ENCODE measurements at places on chromosomes 6 and 20.

- DNase-seq = peak; percentile 62
Measured at GRCh38 chr6:113857556-113858479, 673 bp downstream of the MARCKS start.

- DNase-seq = no peak
Measured at GRCh38 chr20:42795111-42795695, 394.5 kb downstream of the PTPRT start.

GRCh38 chr20:34575271-34575670 is 16.8 kb downstream of the MAP1LC3A start:
- no peak for DNase-seq

GRCh38 chr6:103456652-103457051 is 1403.1 kb downstream of the HACE1 start:
- no peak for DNase-seq

- DNase-seq = no peak
Measured at GRCh38 chr6:96864216-96865054, 27.2 kb upstream of the GPR63 start.

DNA sequence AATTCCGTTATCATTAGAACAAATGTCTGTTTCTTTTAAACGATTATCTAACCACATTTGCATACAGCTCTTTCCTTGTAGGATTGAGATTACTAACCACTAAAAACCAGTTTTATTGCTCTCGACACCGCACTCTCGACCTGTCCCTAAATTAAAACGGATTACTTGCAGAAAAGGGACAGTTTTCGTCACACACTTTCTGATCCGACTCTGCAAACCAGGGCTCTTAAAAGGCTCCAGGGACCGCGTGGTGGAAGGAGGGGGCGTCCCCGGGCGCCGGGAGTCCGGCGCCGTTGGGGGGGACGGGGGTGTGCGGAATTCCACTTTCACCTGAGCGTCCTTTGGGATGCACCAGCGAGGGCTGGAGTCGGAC is 731 bp downstream of the MAK start:
- DNase-seq = no peak

GRCh38 chr20:59250293-59250692 is 50.1 kb upstream of the EDN3 start:
- no peak for DNase-seq

DNA sequence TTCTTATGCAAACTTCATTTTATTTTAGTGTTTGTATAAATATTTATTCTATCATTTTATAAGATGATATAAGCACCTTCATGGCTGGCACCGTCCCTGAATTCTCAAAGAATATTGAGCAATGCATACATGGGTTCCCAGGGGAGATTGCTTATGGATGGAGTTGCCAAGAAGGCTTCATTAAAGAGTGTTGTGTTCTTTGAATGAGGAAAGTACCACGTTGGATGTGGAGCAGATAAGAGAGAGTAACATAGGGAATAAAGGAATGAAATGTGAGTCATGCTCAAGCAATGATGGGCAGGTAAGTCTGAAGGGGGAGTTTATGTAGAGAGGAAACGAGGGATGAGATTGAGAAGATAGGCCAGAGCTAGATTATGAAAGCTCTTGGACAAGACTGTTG is 10.3 kb downstream of the DSE start:
- no peak for DNase-seq

- DNase-seq = no peak
Measured at GRCh38 chr20:44212792-44213191, 2.2 kb upstream of the OSER1 start.

DNA sequence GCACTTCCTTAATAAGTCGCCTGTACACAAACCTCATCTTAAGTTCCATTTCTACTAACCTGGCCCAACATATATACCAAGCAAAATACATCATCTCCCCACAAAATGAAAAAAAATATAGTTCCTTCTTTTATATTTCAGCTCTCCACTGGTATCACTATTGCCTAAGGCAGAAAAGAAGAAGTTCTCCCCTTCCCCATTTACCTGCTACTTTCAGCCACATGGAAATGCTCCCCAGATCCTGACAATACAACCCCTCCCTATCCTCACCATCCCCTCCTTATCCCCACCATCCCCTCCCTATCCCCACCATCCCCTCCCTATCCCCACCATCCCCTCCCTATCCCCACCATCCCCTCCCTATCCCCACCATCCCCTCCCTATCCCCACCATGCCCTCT is 175.7 kb downstream of the LINC00237 start:
- no peak for DNase-seq

GRCh38 chr6:110419028-110419739 is 3.8 kb upstream of the DDO start:
- DNase-seq = no peak

- DNase-seq = no peak
Measured at GRCh38 chr20:62796699-62797491, 622 bp downstream of the MRGBP start.

DNA sequence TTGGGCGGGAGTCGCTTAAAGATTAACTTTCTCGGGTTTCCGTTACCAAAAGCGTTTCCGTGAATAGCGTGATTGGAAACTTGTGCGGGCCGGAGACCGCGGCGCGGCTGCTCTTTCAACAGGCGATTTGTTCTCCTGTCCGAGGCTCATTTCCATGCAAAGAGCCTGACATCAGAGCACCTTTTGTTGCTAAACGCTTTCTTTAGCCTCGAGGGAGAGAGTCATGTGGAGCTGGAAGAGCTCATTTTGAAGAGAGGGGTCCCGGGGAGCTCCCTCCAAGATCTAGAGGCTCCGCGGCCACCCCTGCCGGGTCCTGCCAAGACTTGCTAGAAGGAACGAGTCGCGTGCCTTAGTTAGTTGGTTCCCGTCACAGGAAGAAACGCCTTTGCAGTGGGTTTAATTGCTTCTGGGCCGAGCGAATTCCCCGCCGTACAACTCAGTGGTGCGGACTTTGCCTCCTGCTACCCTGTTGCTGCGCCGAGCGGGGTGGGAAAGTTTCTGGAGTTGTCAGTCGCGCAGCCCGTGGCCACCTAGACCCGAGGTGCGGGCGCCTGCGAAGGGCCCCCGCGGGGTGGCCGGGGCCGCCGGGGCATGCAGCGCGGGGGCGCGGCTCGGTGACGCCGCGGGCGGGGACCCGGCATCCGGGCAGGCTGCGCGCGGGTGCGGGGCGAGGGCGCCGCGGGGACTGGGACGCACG is at the start of gene SASH1:
Gene SASH1 (plus strand): TSS at position 489 of the 697 bp plus-strand sequence. CDS start 230 bp downstream, outside the sequence.
- DNase-seq = peak; percentile 71

GRCh38 chr6:113634352-113635163 is 222.6 kb upstream of the MARCKS start:
- peak; percentile 93 for DNase-seq

- DNase-seq = no peak
Measured at GRCh38 chr20:39700528-39700927, 738.4 kb downstream of the DHX35 start.

DNA sequence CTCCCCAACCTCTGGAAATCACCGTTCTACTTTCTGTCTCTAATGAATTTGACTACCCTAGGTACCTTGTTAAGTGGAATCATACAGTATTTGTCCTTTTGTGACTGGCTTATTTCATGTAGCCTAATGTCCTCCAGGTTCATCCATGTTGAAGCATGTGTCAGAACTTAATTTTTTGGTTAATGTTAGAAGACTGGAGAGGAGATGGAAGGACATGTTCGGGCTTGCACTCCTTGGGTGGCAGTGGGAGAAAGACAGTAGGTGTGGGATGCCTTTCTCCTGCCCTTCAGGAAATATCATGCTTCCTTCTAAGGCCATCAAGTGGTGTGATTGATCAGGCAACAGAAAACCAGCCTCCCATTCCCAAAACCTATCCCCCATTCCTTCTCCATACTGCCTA is 61.1 kb upstream of the RNF144B start:
- no peak for DNase-seq
